ENCODE measurements at places on chromosomes 16 and 17. TPM values are rescaled to one million over a fixed set of nuclear protein-coding genes. Genes with fewer than 3 reads are reported as not detected.

The SBK1 gene
- total RNA-seq: 0.89 TPM

DNA sequence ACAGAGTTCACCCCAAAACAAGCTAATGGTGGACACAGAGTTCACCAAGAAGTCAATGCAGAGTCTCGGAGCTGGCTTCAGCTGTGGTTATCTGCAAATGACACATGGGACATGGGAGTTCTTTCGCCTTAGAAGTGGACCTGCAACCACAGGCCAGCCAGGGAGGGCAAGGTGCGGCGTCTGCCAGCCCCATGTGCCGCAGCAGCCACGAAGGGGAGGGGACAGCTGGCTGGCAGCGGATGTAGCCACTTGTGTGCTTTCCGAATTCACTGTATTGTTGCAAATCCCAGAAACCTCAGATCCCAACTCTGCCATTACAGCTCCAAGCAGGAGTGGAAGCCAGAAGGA is 24.8 kb downstream of the LMF1 start:
- DNase-seq: no peak

DNA sequence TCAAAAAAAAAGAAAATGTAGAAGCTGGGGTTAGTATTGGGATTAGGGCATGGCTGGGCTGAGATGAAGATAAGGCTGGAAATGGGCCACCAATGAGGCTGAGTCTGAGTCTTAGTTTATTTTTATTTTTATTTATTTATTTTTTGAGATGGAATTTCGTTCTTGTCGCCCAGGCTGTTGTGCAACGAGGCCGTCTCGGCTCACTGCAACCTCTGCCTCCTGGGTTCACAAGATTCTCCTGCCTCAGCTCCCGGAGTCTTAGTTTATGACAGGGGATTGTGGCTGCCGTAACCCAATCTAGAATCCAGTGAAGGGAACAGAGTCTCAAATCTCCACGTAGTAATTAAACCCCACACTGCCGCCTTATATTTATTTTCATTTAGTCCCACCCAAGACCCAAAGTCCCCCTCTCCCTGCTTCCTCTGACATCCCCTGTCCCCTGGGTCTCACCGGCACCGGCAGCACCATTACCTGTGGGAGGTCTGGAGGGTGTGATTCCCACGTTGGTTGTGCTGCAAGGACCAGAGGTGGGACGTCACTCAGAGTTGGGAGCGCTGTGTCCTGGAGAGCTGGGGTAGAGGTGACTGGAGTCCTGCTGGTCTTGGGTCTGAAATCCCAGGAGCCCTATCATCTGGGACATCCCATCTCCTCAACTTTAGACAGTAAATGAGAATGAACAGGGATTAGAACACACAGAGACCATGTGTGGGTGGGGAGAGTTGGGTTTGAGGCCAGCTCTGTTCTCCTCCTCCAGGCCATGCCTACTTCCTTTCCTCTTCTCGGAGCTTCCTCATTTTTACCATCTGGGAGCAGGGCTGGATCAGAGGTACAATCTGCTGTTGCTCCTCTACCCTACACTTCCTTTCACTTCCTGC is at the start of gene CLEC10A:
TSS of gene CLEC10A (minus strand) at position 671 of the 875 bp plus-strand sequence. CDS start 1,439 bp downstream, outside the sequence.
- DNase-seq: no peak

- DNase-seq: no peak
Measured at GRCh38 chr17:45395569-45396415, 36.9 kb downstream of the ARHGAP27 start.

GRCh38 chr16:79098907-79099306 is 501.6 kb downstream of the MAF start:
- no peak for DNase-seq

- DNase-seq: no peak
Measured at GRCh38 chr16:83929811-83930555, 23.1 kb upstream of the OSGIN1 start.

Measured in mucosa of gallbladder (tissue), 1 donor.